ENCODE measurements at places on chromosomes 2 and 18.

DNA sequence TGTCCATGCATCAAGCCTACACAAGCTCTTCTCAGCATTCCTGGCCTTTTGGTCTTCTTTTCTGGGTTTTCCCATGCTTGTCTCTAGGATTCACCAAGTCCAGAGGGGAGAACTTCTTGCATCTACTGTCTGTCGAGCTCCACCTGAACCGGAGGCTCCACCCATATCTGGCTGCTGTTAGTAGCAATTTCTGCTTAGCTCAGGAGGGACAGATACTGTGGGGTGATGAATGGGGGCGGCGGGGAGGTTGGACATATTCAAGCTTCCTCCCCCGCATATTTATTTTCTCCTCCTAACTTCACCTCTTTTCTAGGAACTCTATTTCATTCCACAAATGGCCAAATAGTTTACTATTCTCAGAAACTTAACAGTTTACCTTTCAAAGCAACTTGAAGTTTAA is 163.5 kb downstream of the PTH2R start:
- no peak for DNase-seq

DNA sequence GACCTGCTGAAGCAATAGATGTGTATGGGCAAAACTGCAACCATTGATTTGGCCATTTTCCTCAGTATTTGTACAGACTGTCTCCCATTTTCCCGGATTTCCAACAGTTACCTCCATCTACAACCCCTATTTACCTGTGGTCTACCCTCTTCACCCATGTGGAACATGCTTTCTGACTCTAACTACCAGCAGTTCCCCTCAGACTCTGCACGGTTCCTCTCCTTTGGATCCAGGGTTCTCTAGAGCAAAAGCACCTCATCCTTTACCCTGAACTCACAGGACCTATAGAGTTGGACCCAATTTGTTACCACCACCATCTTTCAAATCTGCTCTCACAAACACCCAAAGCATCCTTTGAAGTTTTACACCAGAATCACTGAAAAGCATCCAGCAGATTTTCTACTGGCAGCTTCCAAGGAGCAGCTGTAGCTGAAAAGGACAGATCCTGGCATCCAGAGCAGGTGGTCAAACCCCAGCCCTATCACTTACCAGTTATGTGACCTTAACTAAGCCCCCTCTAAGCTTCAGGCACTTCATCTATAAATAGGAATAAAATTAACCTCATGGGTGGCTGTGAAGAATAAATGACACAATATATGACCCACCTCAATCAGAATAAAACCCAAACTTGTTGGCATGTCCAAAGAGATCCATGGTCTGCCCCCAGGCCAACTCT is 15.3 kb downstream of the CYTIP start:
- no peak for DNase-seq

DNA sequence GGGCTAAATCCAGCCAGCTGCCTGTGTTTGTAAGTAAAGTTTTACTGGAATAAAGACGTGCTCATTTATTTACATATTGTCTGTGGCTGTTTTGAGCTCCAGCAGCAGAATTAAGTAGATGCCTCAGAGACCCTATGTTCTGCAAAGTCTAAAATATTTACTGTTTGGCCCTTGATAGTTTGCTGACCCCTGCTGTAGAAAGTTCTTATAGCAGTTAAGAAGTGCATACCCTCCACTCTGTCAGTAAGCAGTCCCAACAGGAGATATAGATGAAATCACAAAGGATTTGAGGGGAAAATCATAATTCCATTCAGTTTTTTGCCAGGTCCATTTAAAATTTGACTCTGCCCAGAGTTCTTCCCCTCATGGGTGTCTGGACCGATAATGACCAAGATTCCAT is 50.1 kb upstream of the ITM2C start:
- no peak for DNase-seq

GRCh38 chr2:13558368-13558767 is 841.6 kb downstream of the TRIB2 start:
- no peak for DNase-seq

DNA sequence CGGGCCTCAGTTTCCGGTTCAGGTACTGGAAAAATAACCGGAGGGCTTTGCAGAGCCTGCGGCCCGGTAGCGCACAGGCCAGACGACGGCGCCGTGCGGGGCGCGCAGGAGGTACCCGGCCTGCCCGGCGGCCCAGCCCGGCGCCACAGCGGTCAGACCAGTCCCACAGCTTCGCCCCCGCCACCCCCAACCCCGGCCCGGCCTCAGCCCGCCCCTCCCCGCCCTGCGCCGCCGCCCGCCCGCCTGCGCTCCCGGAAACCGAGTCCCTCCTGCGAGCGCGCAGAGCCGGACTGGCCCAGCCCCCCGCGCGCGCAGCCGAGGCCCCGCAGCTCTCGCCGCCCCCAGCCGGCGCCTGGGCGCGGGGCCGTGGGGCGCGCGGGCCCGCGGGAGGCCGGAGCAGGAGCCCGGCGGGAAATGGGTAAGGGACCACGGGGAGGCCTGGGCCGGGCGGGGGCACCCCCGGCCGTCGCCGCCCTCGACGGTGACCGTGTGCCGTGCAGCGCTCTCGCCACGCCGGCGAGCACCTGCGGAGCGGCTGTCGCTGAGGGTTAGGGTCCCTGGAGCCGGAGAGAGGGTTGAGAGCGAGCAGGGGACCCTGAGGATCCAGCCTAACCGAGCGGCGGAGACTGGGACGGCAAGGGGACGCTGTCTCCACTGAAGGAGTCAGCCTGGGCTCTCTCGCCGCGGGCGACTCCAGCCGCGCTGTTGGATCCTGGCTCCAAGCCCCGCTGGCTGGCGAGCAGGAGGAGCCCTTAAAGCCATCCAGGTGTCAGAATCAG is 16.5 kb upstream of the PSD4 start:
- DNase-seq, result no peak

DNA sequence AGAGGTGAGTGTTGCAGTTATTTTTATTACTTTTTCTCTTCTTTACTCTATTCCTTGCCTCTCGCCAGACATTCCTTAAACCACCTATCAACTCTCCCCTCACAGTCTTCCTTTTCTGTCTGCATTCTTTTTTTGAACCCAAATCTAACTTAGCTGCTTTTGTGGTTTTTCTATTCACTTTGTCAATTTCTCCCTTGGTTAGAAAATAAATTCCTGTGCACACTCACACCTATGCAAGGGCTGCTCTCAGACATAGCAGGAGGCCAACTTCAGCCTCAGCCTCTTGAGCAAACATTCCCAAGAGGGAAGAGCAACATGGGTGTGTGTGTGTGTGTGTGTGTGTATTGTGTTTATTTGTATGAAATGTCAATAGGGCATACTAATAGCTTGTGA is 808.6 kb downstream of the RNF144A start:
- no peak for DNase-seq

DNA sequence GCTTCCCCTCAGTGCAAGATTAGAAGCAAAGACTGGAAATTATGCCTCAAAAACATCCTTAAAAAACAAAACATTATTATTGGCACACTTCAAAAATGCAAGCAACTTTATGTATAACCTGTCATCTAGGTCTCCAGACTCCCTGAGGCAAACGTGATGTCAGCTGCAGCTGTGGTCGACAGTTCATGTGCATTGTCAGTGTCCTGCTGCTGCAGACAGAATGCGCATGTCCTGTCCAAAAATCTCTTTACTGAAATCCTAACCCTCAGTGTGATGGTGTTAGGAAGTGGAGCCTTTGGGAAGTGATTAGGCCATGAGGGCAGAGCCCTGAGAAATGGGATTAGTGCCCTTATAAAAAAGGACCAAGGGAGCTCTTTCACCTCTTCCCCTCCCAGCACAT is 126.9 kb downstream of the CYRIA start:
- DNase-seq, result no peak

DNA sequence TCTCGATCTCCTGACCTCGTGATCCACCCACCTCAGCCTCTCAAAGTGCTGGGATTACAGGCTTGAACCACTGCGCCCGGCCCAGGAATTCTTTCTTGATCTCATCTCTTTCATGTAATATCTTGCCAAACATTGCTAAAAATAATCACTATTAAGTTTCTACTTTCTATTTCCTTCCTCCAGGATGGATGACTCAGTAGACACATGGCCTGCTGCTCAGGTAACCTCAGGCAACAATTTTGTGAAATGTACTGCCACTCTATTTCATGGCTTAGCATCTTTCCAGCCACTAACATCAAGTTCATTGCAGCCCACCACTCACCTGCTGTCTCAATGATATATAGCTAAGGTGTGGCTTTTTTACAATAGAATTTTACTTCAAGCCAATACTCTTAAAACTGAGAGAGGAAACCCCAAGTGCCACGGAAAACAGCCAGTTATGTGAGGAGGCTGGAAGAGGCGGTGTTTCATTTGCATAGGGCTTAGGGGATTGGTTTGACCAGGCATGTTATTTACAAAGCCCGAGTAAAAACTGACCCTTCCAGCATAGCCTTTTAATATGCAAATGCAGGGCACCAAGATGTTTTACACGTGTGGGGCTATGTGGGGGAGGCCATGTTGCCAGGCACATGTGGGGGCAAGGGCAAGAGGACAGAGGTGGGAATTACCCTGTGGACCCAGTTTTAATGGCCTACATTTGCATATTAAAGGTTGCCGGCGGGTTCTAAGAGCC is 11.3 kb upstream of the SUMO1 start:
- DNase-seq, result no peak

DNA sequence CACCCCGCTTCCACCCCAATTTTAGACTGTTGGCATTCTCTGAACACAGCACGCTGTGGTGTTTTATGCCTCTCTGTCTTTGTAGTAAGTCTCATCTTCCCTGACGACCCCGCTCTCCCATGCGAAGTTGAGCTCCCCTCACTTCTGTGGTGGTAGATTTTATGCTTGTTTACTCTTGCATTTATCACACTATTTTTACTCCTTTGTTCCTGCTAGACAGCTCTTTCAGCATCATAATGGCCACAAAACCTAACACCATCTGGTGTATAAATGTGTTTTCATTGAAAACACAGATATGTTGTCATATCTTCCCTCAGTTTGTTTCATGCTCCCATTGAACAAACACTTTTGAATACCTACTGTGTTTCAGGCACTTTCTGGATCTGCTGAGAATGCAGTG is 57.1 kb downstream of the PKP4 start:
- no peak for DNase-seq

DNA sequence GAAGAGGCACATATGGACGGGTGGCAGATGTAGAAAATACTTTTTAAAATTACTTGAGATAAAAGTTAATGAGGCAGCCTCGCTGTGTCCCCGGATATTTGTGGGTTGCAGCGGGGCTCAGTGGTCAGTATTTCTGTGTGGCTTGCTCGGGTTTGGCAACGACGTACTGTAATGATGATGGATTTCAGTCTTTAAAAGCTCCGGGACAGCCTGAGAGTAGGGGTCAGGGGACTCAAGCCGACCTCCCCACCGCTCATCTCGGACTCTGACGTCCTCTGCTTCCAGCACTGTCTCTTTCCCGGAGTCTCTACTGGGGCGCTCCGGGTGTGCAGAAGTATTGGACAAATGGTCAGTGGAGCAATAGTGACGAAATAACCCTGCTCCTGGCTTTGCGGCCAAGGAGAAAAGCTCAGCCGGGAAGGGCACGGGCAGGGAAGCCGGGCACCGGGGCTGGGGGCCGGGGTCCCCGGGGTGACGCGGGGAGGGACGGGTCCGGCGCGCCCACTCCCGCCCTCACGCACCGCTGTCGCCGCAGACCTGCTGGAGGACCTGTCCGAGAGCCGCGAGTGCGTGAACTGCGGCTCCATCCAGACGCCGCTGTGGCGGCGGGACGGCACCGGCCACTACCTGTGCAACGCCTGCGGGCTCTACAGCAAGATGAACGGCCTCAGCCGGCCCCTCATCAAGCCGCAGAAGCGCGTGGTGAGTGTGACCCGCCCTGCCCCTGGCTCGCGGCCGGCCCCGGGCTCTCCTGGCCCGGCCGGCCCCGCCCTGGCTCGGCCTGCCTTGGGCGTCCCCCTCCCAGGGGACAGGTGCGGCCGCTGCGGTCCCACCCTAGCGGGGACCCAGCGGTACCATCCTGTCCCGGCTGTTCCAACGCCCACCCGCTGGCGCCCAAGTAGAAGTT is 7.3 kb downstream of the GATA6 start:
- DNase-seq, result no peak

DNA sequence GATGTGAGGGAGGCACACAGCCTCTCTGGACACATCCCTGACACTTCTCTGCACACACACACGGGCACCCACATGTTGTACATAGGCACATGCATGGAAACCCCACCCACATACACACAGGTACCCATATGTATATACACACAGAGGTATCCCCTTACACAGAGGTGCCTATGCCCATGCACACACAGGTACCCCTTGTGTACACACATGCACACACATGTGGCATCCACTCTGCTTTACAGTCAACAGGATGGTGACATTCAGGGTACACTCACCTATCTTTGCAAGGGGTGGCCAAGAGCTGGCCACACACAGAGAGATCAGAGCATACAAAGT is 59.5 kb downstream of the FAM168B start:
- no peak for DNase-seq

DNA sequence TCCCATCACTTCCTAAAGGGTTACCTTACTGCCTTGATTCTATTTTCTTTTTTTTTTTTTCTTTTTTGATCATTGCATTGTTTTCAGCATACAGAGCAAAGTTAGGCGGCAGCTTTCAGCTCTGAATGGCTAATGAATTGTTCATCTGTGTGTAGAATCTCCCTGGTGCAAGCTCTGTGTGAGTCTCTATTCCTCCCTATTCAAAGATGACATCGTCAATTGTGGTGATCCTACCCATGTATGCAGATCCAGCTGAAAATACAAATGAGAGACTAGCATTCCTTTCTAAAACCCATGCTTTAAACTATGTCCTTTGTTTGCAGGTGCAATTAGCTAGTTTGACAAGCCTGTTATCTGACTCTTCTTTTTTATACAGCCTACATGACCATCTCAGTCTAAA is 539.0 kb downstream of the ARHGAP15 start:
- no peak for DNase-seq

- no peak for DNase-seq
Observed at GRCh38 chr2:85995648-85996529, 107.1 kb upstream of the ST3GAL5 start.

DNA sequence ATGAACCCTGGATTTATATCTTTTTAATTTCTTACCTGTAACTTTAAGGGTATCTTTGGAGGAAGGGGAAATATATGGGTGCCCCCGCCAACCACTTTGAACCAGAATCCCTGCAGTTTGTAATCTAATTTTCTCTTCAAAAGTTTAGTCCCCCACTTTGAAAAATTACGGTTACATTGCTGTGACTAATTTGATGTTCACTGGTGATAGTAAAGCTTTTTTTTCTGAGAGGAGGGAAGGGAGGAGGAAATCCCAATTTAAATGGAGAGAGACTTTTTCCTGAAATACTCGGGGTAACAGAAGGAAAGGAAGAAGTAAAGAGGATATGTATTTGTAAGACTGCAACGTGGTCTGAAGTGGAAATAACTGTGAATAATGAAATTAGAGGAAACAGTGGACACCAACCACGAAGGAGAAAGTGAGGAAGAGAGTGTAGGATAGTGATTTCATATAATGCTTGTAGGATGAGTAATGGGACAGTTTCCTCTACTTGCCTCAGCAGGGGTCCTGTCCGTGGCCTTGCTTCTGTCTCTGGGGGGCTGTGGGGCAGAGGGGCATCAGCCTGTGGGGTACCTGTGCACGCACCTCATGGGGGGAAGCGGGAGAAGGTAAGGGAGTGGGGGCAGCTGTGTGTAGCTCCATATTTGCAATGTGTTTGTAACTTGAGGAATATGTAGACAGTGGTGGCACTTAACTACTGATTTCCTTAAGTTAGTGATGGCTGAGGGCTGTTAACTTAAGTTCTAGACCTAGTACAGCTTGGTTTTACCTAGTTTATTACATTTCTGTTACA is 161.1 kb downstream of the LTBP1 start:
- no peak for DNase-seq

All from stimulated activated CD4-positive, alpha-beta T cell treated with anti-CD3 and anti-CD28 coated beads, Interleukin-15, amount 100 ng/mL, for 48 hours (primary cell).